Esophagus squamous epithelium (tissue), 5 donors: ENCODE measurements at places on chromosomes 3 and 15.

GRCh38 chr3:159897331-159898075 is 91.1 kb upstream of the IL12A start:
- DNase-seq, result no peak

- DNase-seq, result no peak
Observed at GRCh38 chr3:45546716-45547701, 47.5 kb upstream of the LIMD1 start.

DNA sequence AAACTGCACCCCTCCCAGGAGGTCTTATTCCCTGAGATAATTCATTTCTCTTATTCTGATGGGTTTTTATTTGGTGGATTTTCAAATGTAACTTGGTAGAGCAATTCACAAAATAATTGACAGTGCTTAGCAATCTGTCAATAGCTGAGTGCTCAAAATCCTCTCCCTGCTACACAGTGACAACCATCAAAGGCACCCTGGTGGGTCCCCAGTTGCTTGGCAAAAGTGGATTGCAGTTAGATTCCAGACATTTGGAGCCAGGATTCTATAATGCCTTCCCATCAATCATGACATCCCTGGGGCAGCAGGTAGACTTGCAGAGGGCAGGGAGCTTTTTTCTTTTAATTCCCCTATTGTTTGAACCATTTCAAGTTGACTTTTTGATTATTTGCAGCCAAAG is 59.0 kb downstream of the FHIT start:
- DNase-seq, result no peak

GRCh38 chr15:22778796-22779195 is 7.6 kb upstream of the NIPA1 start:
- no peak for DNase-seq

DNA sequence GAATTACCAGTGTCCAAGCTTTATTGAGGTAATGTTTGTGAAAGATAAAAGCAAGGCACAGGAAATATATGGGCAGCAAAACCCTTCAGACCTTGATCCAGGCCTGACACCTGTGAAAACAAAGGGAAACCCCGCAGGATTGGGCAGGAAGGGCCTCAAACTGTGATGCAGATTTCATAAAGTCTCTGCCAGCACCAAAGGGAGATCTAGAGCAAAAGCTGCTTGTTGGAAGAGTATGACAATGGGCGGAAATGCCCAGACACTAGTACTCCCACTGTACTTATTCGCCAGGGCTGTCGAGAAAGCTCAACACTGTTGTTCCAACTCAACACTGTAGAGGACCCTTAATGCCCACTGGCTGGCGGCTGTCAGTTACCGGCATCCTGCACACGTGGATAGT is 207.9 kb downstream of the CD47 start:
- no peak for DNase-seq

GRCh38 chr3:46856576-46857471 is 6.4 kb downstream of the MYL3 start:
- no peak for DNase-seq

DNA sequence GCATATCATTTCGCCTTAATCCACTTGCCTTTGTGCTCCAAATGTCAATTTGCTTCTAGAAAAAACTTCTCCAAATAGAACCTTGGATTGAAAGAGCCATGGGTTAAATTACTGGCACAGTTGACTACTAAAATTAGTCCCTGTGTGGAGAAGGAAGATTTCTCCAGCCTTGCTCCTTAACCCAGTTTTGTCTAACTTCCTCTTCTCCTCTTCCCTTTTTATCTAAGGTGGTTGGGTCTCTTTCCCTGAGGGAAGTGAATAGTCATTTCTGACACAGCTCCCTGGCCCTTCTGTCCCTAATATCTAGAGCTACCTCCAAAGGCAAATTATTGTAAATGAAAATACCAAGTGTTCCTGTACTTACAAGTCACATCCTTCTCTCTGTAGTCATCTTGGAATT is 527.9 kb upstream of the TBL1XR1 start:
- no peak for DNase-seq

DNA sequence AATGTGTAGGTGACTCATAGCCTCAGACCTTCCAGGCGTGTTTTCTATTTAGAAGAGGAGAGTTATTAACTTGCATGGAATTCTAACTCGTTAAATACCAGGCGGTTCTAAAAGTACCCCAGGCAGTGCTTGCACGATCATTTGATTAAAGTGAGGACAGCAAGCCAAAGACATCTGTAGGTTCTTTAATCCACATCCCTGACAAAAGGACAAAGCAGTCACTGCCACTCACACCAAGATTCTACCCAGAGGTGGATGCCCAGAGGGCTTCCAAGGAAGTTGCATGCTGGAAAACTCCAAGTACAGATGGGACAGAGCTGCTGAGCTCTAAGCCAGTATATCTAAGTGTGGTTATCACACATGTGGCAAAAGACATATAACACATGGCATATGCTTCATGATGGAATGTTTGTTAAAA is 372.1 kb downstream of the ROBO2 start:
- no peak for DNase-seq
